H4 (cell line): ENCODE measurements at places on chromosomes 7 and 10. TPM values are rescaled to one million over a fixed set of nuclear protein-coding genes. Genes with fewer than 3 reads are reported as not detected.

IFIT1B gene
- total RNA-seq = 0.12 TPM in 1 of 2 replicates, not detected in the other

AKR1C8 gene
- 0.08 and 0.12 TPM in 2 replicates for total RNA-seq

NODAL gene
- total RNA-seq = not detected in 2 replicates

SKIDA1 gene
- total RNA-seq = 0.18 and 0.33 TPM in 2 replicates

GDF2 gene
- not detected in 2 replicates for total RNA-seq
